Naive B cell (primary cell): ENCODE measurements at places on chromosomes 4 and X.

DNA sequence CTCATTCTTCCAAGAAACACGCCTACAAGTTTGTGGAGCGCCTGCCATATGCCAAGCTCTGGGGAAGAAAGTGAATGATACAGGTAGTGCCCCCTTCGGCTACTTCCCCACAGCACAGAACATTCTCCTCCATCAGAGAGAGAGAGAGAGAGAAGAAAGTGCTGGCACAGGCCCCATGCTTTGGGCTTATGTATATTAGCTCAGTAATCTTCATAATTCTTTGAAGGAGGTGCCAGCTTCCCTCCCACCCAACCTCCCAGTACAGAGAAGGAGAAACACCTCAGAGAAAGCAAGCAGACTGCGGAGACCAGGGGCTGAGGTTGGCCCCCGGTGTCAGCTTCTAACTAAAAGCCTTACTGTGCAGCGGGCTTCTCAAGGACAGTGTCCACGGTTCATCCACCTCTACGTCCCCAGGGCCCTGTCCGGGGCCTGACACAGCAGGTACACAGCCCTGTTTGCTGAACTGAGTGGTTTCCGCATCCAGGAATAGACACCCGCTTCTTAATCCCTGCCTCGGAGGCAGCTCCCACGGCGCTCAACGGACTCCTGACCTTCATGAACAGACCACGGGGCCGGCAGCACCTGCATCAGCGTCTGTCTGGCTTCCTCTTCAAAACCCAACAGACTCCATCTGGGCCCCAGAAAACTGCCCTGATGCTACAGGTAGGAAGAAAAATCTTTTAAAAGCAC lies 50.2 kb downstream of the JAKMIP1 start:
- H3K4me3 ChIP-seq, result no peak overlapping the region
- H3K27ac ChIP-seq, result no peak overlapping the region
- DNase-seq, result no peak
- H3K36me3 ChIP-seq, result no peaks in the 10 kb centered on the region
- no peaks in the 10 kb centered on the region for H3K4me1 ChIP-seq
- H3K27me3 ChIP-seq, result peaks cover 29% of the 10 kb centered on the region

DNA sequence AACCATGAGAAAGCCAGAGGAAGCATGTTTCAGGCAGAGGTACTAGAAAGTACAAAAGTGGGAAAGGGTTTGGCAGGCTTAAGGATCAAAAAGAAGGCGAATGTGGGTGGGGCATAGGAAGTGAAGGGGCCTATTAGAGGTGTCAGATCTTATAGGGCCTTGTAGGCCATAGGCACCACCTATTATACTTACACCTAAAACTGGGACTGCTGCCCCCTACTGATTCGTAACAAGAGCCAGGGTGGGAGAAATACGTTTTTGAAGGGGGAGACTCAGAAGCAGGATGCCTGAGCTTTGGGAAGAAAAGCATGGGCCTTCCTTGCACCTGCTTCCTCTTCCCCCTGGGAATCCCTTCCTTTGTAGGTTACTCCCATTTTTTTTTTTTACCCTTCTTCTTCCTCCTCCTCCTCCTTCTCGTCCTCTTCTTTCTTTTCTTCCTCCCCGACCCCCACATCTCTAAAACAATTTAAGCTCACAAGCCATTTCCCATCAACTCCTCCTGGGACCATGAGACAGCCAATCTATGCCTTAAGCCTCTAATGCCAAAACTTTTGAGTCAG lies 40.7 kb upstream of the GPC3 start:
- peaks cover 8% of the 10 kb centered on the region for H3K27me3 ChIP-seq
- H3K4me3 ChIP-seq, result no peak overlapping the region
- H3K27ac ChIP-seq, result no peak overlapping the region

DNA sequence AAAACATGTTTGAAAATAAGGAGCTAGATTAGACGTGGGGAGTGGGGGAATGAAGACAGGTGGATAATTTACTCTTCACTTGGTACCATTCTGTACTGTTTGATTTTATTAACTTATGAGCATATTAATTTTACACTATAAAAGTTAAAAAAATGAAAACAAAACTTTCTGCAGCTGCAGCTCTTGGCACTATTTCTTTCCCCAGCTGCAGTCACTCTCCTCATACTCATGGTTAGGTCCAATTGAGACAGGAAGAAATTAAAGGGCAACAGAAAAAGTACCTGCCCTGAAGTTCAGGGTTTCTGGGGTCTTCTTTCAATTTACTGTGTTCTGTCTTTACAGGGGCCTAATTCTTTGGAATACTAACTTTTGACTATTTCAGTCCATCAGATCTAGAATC lies 15.4 kb downstream of the MAD2L1 start:
- no peak overlapping the region for H3K4me3 ChIP-seq
- H3K4me1 ChIP-seq, result peaks cover 5% of the 10 kb centered on the region
- no peak overlapping the region for H3K27ac ChIP-seq
- H3K36me3 ChIP-seq, result no peaks in the 10 kb centered on the region

GRCh38 chr4:5870701-5871100 lies 22.2 kb downstream of the CRMP1 start:
- no peak for DNase-seq
- peak overlapping the region; percentile 21 for H3K4me3 ChIP-seq
- H3K27ac ChIP-seq, result peak overlapping the region; percentile 19

GRCh38 chrX:137041329-137041728 lies 7.5 kb upstream of the GPR101 start:
- H3K27ac ChIP-seq, result no peak overlapping the region
- no peak overlapping the region for H3K4me3 ChIP-seq

- H3K4me1 ChIP-seq, result peaks cover 11% of the 10 kb centered on the region
- no peak for DNase-seq
- no peak overlapping the region for H3K27ac ChIP-seq
Measured at GRCh38 chr4:53767482-53767881, 176.2 kb upstream of the LNX1 start.

DNA sequence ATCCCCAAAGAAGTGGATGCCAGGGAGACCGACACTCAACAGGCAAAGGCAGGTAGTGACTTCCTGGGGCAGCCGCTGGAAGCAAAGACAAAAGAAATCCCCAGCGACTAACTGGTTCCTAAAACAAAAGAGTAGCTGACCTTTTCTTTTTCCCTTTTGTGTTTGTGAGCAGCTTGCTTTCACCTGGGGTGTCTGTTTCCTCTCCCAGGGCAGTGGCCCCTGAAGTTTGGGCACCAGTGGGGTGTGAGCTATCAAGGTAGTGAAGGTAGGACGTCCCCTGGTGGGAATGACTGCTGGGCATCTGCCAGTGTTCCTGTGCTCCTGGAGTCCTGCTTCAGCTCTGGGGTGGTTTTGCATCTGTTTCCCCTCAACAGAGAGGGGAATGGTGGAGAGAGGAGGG lies 41.6 kb upstream of the STIM2 start:
- no peak overlapping the region for H3K4me3 ChIP-seq
- DNase-seq, result no peak
- peaks cover 91% of the 10 kb centered on the region for H3K27me3 ChIP-seq
- peaks cover 55% of the 10 kb centered on the region for H3K4me1 ChIP-seq
- H3K36me3 ChIP-seq, result peaks cover 16% of the 10 kb centered on the region
- H3K27ac ChIP-seq, result no peak overlapping the region

- H3K4me1 ChIP-seq, result peaks cover 10% of the 10 kb centered on the region
- no peaks in the 10 kb centered on the region for H3K27me3 ChIP-seq
- H3K36me3 ChIP-seq, result no peaks in the 10 kb centered on the region
- no peak overlapping the region for H3K4me3 ChIP-seq
- no peak overlapping the region for H3K27ac ChIP-seq
Measured at GRCh38 chr4:88517825-88518224, 5.8 kb downstream of the PYURF start.

GRCh38 chr4:155602351-155603140 lies 64.1 kb upstream of the GUCY1A1 start:
- H3K27ac ChIP-seq, result no peak overlapping the region
- H3K27me3 ChIP-seq, result no peaks in the 10 kb centered on the region
- H3K4me1 ChIP-seq, result no peaks in the 10 kb centered on the region
- H3K4me3 ChIP-seq, result no peak overlapping the region

DNA sequence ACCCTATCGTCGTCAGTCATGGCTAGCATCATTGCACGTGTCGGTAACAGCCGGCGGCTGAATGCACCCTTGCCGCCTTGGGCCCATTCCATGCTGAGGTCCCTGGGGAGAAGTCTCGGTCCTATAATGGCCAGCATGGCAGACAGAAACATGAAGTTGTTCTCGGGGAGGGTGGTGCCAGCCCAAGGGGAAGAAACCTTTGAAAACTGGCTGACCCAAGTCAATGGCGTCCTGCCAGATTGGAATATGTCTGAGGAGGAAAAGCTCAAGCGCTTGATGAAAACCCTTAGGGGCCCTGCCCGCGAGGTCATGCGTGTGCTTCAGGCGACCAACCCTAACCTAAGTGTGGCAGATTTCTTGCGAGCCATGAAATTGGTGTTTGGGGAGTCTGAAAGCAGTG lies 1.6 kb downstream of the ZCCHC12 start:
- peaks cover 22% of the 10 kb centered on the region for H3K4me1 ChIP-seq
- H3K27ac ChIP-seq, result no peak overlapping the region
- H3K27me3 ChIP-seq, result peaks cover 57% of the 10 kb centered on the region
- no peak for DNase-seq

DNA sequence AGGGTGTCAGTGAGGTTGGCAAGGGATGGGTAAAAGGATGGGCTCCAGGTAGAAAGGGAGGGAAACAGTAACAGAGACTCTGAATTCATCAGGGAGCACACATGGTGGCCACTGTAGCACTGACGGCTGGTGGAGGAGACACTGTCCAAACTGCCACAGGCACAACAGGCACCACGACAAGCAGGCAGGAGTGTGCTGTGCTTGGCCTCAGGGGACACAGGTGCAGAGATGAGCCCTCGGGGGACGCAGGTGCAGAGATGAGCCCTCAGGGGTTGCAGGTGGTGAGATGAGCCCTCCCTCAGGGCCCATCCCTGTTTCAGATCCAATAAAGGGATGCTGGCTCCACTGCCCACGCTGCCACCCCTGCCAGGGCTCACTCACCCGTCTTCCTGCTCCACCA lies 7.6 kb downstream of the PDE6B start:
- DNase-seq, result no peak
- H3K27ac ChIP-seq, result no peak overlapping the region
- no peak overlapping the region for H3K4me3 ChIP-seq
- H3K36me3 ChIP-seq, result peaks cover 9% of the 10 kb centered on the region

DNA sequence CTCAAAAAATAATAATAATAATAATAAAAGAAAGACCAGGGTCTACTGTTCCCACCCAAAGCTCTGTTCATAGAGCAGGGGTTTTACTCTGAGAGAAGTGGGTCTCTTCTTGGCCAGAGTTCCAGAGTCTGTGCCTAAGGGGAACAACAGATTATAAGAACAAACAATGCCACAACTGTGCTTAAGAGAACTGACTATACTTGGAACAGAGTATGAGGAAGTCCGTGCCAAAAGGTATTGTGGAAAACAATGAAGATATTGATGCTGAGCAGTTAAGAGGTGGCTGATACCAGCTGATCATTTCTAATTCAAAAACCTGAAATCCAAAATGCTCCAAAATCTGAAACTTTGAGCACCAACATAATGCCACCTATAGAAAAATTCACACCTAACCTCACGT lies 229.6 kb downstream of the FBXO8 start:
- H3K27ac ChIP-seq, result no peak overlapping the region
- no peaks in the 10 kb centered on the region for H3K4me1 ChIP-seq
- H3K4me3 ChIP-seq, result no peak overlapping the region
- no peaks in the 10 kb centered on the region for H3K36me3 ChIP-seq
- DNase-seq, result no peak
